ENCODE measurements at places on chromosomes 11 and 22.

DNA sequence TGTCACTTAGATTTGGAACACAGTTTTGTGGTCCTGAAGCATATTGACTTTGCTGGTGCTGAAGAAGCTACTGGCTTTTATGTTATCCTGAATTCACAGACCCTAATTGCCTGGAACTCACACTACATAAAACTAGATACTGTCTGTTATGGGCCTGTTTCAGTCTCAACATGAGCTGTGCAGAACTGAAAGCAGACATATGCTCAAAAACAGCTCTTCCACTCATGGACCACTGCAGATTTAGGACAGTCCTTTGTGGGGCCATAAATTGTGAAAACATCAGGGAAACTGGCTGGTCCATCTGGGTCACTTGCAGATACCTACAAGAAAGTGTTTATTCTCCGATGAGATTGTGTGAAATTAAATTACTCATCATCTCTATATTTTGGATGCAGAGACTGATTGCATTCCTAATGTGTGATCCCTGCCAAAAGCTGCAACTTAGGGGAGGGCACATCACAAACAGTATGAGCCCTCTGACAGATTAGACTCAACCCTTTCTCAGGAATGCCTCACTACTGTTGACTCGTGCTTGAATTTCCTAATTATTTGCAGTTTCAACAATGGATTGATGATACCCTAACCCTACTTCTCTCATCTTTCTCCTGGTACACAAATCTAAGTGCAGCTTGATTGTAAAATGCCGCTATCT, 10.2 kb upstream of the CLNS1A start:
- DNase-seq: no peak

DNA sequence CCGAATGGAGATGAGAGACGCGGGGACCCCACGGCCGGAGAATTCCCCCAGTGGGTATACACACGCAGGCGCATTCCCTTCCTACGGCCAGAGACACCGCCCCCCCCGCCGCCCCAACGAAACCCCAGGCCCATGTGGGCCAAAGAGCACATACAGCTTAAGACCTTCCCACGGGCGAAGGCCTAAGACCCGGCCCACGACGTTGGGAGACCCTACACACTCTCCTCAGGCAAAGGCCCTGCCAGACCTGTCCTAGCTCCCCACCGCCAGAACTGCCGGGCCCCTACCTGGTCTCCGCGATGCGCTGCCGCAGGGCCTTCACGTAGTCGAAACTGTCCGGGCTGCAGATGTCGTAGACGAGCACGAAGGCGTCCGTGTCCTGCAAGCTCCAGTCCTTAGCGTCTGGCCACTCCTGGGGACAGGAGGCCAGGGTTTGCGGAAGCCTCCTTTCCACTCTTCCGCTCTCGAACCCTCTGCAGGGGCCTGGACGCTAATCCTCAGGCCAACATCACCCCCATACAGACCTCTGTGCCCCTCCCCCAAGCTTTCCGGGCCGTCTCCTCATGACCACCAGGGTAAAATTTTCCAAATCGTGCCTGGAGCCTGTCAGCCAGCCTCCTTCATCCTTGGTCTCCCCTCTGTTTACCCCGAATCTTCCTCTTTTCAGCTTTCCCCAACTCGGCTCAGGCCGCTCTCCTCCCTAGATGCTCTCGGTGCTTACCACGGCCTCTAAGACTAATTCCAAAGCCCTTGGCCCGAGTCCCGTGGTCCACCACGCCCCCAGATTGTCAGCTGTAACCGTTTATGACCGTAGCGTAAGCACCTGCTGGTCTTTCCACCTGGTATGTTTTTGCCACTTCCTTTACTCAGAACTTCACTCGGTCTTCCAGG, 1.7 kb downstream of the RASL10A start:
- DNase-seq: peak; percentile 71

DNA sequence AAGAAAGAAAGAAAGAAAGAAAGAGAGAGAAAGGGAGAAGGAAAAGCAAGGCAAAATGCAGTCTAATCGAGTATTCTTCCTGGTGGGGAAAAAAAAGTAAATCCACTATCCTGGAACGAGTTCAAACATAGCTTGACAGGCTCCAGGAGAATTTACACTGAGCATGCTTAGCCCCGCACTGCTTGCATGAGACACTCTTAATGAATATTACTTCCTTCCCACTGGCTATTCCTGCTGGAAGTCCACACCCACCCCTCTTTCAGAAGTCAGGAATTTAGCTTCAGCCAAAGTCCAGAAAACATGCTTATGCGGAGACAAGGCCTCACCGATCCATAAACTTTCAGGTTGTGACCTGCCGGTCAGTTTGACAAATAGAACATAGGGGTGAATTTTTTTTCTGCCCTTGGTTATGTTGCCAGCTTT, 251.8 kb upstream of the BLID start:
- no peak for DNase-seq

GRCh38 chr11:46308631-46309419, 31.4 kb downstream of the CREB3L1 start:
- DNase-seq: no peak

- DNase-seq: no peak
These were observed 1.5 kb downstream of the LRRC75B start for GRCh38 chr22:24591286-24591830.

GRCh38 chr11:9629064-9629463, 34.8 kb upstream of the SWAP70 start:
- peak; percentile 33 for DNase-seq

- DNase-seq: no peak
These were observed 14.3 kb downstream of the EIF3M start for GRCh38 chr11:32597921-32598320.

- DNase-seq: no peak
These were observed 9.1 kb downstream of the SLC36A4 start for GRCh38 chr11:93188726-93189125.

GRCh38 chr11:69636512-69637197, 4.3 kb upstream of the CCND1 start:
- peak; percentile 85 for DNase-seq

GRCh38 chr22:39496131-39496838, 5.8 kb upstream of the MIEF1 start:
- DNase-seq: no peak
